Activated naive CD4-positive, alpha-beta T cell (primary cell): ENCODE measurements at places on chromosomes 13 and 19.

- DNase-seq = no peak
Observed at GRCh38 chr13:37187621-37188020, 82.2 kb upstream of the CSNK1A1L start.

GRCh38 chr19:7888145-7888825, at the start of gene LRRC8E:
TSS of gene LRRC8E (plus strand) at chr19:7888510. CDS start at chr19:7895604, 7,094 bp downstream.
- DNase-seq = no peak

GRCh38 chr19:2186071-2186846, 22.5 kb downstream of the DOT1L start:
- DNase-seq = no peak

- no peak for DNase-seq
Observed at GRCh38 chr19:45119582-45119981, 26.6 kb downstream of the PPP1R37 start.

- no peak for DNase-seq
Observed at GRCh38 chr19:35822579-35822978, 9.9 kb upstream of the PRODH2 start.

DNA sequence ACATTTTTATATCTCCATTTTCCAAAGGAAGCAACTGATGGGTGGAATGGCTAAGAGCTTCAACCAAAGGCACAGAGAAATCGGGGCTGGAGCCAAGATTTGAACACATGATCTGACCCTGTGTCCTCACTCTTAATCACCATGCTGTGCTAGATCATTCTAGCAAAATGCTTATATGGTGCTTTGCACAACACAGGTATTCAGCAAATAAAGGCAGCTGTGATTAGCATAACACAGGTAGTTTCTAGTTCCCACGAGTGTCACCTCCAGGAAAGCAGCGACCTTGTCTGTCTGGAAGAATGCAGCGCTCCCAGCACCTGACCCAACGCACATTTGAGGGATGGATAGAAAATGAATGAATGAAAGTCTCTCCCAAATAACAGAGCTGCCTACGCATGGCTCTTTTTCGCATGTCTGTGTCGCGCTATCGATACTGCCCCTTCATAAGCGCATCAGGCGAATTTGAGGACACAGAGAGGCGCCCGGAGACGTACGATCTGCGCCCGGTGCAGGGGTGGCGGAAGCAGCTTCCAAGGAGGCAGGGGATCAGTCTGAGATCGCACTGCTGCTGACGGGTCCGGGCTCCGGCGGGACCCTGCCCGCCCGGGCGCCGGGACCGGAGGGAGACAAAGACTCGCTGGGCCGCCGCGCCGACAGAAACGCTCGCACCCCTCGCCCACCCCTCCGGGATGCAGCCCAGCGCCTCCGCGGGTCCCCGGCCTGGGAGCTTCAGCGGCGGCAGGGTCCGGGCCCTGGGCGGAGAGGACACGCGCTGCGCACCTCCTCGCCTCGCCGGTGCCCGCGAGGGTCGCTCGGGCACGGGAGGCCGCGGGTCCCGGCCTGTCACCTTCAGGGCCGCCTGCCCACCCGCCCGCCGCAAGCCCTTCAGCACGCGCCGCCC, 609 bp downstream of the EPS15L1 start:
- DNase-seq = no peak

DNA sequence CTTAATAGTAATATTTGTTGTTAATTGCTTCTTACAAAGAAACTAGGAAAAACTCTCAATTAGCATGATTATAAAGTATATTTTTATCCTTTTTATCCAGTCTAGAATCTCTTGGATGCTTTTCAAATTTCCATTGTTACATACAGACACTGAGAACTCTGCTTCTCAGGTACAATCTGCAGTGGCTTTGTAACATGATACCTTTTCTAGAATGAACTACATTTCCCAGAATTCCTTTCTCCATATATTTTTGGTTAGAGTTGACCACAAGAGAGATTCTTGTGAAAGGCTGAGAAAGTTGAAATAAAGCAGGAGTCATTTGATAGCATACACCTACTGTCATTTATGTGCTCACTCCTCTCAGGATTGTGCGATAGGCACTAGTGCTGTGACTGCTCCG, 148.6 kb downstream of the SLITRK6 start:
- no peak for DNase-seq

DNA sequence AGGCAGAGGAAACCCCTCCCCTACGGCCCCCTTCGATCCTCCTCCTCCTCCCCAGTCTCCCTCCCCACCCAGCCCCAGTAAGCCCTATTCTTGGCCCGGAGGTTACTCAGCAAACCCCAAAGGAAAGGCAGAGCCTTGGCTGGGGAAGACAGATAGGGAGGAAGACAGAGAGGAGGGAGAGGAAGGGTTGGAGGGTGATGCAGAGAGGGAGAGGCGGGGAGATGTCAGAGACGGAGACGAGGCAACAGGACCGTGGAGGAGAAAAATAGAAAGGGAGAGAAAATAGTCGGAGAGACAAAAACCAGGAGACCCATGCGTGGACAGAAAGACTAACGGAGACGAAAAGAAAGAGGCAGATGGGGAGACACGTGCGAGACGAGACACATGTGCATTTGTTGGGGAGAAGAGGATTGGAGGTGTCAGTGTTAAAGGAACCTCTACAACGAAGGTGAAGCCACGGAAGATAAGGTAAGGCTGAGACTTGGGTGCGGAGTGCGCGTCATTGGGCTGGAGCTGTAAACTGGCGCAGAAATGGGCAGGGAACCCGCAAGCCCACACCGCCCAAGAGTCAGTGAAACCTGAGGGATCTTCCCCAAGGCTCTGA, 2.9 kb downstream of the TGFB1 start:
- no peak for DNase-seq

DNA sequence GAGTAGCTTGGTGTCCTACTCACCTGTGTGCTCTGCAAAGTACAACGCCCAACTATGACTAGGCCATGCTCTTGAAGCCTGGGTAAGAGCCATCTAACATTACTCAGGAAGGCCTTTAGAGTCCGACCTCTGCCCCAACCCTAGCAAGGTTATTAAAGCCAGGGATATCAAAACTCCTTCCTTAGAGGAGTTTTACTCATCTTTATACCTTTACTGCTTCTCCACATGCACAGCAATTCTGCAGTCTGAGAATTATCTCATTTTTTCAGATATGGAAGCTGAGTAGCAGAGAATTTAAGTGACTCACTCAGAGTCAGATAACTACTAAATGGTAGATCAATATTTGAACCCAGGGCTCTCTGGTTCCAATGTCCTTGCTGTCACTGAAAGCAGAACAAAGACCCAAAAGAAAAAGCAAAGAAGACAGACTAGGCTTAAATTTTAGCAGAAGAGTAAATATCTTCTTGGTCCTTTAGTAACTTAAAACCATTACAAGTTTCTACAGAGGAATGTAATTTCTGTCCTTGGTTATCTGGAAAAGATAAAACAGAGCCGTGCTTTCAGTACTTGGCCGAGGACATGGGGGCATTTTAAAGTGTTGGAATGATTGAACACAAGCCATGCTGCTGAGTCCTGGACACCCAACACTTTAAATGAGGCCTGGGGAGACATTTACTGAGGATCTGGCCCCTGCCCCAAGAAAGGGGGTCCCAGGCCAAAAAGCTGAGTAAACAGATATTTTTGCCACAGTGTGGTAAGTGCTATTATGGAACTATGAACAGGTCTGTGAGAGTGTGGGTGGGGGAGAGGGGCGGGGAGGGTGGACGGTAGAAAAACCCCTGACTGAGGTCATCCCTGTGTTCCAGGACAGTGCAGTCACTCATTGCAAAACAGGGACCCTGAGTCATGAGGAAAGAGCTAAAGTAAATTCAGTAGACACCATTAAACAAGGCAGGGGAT, 18.4 kb upstream of the KPNA3 start:
- DNase-seq = no peak

DNA sequence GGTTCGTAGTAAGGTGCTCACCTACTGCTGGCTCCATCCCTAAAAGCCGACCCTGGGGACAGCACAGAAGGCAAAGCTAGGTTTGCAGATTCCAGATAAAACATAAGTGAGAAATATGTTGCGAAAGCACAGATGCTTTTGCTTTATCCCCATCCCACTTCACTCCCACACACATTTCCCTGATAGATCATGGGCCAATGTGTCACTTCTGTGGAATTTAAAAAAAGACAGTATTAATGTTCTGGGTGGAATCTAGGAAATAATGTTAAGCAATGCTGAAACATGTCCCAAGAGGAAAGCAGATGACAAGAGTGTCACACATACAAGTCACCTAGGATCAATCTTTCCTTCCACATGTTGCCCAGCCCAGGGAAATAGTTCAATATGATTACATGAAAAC, 661.0 kb upstream of the MIR17HG start:
- no peak for DNase-seq

- no peak for DNase-seq
Observed at GRCh38 chr13:56893843-56894242, 246.9 kb upstream of the PRR20A start.

DNA sequence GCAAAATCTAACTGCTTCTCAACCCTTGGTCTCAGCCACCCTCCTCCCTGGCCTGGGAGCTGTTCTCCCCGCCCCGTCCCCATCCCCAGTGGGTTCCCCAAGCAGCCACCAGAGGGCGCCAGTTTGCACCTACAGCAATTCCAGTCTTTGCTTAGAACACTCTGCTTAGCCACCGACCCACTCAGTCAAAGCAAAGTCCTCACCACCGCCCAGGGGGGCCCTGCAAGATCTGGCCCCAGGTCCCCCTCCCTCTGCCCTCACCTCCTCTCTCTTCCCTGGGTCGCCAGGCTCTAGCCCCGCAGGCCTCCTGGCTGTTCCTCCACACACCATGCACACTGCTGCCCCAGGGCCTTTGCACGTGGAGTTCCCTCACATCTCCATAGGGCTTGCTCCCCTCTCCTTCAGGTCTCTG, 12.4 kb downstream of the TMEM143 start:
- peak; percentile 72 for DNase-seq

DNA sequence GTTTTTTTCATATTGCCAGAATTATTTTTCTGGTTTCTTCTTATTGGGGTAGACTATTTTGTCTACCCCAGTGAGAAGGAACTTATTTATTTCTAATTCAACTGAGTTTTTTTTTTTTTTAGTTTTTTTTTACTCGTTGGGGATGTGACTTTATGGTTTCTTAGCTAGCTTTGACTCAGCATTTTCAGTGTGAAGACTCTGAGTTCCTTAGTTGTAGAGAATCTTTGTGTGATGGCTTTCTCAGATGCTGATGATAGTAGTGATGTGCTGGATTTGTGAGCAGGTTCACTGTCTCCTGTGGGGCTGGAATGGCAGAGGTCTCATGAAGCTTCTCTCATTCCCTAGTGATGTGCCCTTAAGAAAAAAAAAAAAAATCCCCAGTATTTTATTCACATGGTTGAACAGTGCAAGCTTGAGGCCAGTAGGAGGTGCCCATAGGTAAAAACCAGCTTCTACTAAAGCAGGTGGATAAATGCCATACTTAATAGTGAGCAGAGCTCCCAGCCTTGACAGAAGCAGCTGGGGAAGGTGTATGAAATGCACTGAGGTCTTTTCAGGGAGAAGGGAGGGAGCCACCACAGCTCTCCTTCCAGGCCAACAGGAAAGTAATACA, 106.2 kb upstream of the KLF5 start:
- DNase-seq = no peak

GRCh38 chr19:33683881-33684537, 62.3 kb downstream of the CHST8 start:
- no peak for DNase-seq

- no peak for DNase-seq
Observed at GRCh38 chr19:11377237-11377636, 2.8 kb downstream of the SWSAP1 start.

GRCh38 chr19:18507021-18507726, 14.7 kb downstream of the ELL start:
- no peak for DNase-seq

DNA sequence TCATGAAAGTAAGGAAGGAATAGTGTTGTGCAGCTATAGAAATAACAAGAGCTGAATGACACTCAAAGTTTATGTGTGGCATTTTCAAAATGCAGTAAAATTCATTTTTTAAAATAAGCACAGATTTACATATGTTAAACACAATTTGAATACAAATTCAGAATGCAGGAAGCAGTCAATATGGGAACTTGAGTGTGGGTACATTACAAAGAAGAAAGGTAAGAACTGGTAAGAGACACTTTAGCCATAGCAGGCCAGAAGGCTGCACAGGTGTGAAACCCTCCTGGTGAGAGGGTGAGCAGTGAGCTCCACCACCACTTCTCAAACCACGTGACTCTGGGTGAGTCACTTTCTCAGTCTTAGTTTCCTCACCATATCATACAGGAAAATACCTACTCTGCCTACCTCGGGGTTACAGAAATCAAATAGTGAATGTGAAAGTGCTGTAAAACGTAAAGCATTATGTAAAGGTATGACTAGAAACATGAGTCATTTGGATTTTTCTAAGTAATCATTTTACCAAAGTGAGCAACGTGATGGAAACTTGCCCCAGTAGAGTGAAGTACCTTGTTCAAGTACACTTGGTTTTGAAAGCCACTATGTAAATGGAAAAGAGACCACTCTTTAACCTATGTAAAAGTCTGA, 40.5 kb downstream of the USP12 start:
- DNase-seq = peak; percentile 1

- peak; percentile 66 for DNase-seq
Observed at GRCh38 chr13:32427852-32428580, at the start of gene N4BP2L1. TSS of gene N4BP2L1 (minus strand) at chr13:32428130. CDS start at chr13:32428082, 48 bp downstream.
